ENCODE measurements at places on chromosomes 16 and 17. TPM values are rescaled to one million over a fixed set of nuclear protein-coding genes. Genes with fewer than 3 reads are reported as not detected.

DNA sequence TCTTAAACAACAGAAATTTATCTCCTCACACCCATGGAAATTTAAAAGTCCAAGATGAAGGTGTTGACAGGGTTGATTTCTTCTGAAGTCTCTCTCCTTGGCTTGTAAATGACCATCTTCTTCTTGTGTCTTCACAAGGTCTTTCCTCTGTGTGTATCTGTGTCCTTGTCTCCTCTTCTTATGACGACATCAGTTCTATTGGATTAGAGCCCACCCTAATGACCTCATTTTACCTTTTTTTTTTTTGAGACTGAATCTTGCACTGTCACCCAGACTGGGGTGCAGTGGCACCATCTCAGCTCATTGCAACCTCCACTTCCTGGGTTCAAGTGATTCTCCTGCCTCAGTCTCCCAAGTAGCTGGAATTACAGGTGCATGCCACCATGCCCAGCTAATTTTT, 429.0 kb upstream of the CDH5 start:
- H3K27me3 ChIP-seq = no peaks in the 10 kb centered on the region
- H3K36me3 ChIP-seq = no peaks in the 10 kb centered on the region
- no peak overlapping the region for H3K27ac ChIP-seq
- no peak for DNase-seq
- no peak overlapping the region for H3K4me3 ChIP-seq

DNA sequence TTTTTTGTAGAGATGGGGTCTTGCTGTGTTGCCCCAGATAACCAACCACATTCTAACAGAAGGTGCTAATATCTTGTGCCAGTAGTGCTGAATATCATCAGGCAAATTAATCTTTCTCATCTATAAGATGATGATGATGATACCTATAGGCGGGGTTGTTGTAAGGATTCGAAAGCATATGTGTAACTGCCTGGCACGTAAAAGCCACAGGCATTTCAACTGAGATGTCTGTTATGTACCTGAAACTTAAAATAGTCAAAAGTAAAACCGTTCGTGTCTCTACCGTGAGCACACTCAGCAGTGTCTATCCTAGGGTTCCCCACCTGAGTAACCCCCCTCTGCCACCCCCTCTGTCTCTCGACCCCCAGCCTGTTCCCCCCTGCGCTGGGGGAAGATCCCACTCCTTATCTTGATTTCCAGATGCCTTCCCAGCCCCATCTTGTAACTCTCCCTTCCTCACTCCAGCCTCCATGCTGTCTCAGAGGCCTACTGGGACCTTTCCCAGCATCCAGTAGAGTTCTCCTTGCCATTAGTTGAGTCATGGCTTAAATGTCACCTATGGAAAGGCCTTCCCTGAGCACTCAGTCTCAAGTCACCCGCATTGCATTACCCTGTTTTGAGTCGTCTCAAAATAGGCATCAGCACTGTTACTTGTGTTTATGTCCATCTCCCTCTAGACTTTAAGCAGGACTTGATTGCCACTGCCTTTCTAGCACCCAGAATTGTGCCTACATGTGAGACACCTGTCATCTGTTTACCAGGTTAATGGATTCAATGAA, 34.1 kb downstream of the CDRT15 start:
- H3K4me3 ChIP-seq = no peak overlapping the region
- no peak overlapping the region for H3K27ac ChIP-seq
- no peaks in the 10 kb centered on the region for H3K27me3 ChIP-seq
- H3K36me3 ChIP-seq = no peaks in the 10 kb centered on the region
- H3K4me1 ChIP-seq = peaks cover 89% of the 10 kb centered on the region

DNA sequence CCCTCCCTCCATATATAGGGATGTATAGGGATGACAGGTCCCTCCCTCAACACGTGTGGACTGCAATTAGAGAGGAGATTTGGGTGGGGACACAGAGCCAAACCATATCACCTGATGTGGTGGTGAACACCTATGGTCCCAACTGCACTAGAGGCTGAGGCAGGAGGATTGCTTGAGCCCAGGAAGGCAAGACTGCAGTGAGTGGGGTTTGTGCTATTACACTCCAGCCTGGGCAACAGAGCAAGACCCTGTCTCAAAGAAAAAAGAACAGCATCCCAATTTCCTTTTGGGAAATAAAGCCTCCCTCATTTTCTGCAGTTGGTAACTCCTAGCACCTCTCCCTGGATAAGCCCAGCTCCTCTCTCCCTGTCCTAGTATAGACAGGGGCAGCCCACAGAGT, 23.8 kb upstream of the LYRM9 start:
- H3K27me3 ChIP-seq = no peaks in the 10 kb centered on the region
- H3K4me1 ChIP-seq = no peaks in the 10 kb centered on the region
- H3K27ac ChIP-seq = no peak overlapping the region
- DNase-seq = no peak
- H3K36me3 ChIP-seq = no peaks in the 10 kb centered on the region
- H3K4me3 ChIP-seq = no peak overlapping the region

KRTAP17-1 gene
- not detected for total RNA-seq

ZNF668 gene
- 7.6 TPM for total RNA-seq
